ENCODE measurements at places on chromosomes 5 and 9.

DNA sequence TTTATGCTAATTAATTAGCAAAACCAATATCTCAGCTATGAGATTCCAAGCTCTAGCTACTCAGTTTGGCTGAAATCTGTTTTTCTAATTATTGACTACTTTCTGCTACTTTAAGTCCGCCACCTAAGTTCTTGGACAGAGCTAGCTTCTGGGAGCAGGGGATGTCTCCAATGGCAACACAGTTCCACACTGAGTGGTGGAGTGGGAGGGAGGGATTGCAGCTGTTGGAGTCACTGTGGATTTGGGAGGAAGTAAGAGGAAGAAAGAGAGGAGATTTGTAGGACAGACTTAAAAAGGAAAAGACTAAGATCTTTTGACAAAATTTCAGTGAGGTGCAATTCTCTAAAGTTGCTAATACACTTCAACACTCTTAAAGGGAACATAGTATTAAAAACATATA is 450.8 kb downstream of the NFIB start:
- peaks cover 1% of the 10 kb centered on the region for H3K4me1 ChIP-seq
- no peak for DNase-seq
- no peak overlapping the region for H3K27ac ChIP-seq
- H3K27me3 ChIP-seq: no peaks in the 10 kb centered on the region

DNA sequence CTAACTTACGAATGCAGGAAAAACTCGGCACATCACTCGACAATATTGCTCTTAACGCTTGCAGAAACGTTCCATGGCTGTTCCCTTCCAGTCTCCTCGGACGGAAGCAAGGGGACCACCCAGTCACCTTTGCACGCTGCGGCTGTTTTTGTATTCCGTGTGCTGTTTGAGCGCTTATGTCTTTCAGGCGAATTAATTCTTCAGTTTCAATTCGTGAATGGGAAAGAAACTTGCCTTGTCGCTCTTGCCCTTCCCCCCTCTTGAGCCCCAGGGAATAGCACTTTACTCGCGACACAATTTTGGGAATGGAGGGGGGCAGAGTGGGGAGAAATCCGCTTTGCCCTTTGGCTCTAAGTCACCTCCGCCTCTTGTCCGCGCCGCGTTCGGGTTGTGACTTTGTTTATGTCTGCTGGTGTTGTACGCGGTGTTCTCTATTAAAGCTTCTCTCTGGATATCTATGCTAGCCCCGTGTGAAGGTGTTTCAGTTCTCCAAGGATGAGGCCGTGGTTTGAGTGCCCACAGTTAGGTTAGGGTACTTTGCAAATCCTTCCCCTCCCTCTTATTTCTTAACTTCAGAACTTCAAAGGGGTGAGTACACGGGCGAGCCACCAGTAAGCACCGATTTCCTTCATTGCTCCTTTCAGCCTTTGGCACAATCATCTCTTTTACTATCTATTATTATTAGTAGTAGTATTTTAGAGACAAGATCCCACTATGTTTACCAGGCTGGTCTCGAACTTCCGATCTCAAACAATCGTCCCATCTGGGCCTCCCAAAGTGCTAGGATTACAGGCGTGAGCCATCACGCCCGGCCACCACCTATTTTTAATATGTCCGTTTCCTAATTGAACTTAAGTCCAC is 2.7 kb downstream of the FOXB2 start:
- no peak for DNase-seq
- no peaks in the 10 kb centered on the region for H3K4me1 ChIP-seq
- no peak overlapping the region for H3K4me3 ChIP-seq

GRCh38 chr5:144684899-144685298 is 514.2 kb downstream of the KCTD16 start:
- H3K4me3 ChIP-seq: no peak overlapping the region
- no peaks in the 10 kb centered on the region for H3K4me1 ChIP-seq
- no peak for DNase-seq
- no peak overlapping the region for H3K27ac ChIP-seq

- no peak overlapping the region for H3K27ac ChIP-seq
- H3K4me1 ChIP-seq: no peaks in the 10 kb centered on the region
- H3K4me3 ChIP-seq: no peak overlapping the region
Measured at GRCh38 chr5:56298336-56299090, 65.4 kb upstream of the ANKRD55 start.

DNA sequence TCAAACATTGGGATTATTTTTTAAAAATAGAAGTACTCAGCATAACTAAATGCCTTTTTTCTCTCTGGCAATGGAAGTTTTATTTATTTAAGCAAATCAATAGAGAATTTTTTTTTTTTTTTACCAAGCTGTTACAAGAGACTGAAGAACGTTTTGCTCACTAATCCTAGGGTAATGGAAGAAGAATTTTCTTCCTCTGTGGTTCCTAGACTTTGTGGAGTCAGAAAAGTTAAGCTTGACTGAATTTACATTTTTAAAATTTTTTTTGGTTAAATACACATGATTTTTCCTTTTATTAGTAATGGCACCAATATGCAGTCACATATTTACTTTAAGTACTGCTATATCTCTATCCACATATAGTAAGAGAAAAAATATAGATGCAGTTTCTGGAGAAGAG is 189.8 kb downstream of the PCSK1 start:
- H3K4me3 ChIP-seq: no peak overlapping the region
- no peaks in the 10 kb centered on the region for H3K36me3 ChIP-seq
- H3K4me1 ChIP-seq: no peaks in the 10 kb centered on the region
- no peaks in the 10 kb centered on the region for H3K27me3 ChIP-seq
- DNase-seq: no peak

- peaks cover 13% of the 10 kb centered on the region for H3K27me3 ChIP-seq
- H3K36me3 ChIP-seq: no peaks in the 10 kb centered on the region
- peaks cover 4% of the 10 kb centered on the region for H3K4me1 ChIP-seq
- no peak within 1 kb of the TSS for H3K4me3 ChIP-seq
Measured at GRCh38 chr9:14722391-14723035, at the start of gene CER1. Gene CER1 (minus strand): TSS chr9:14722733. CDS start chr9:14722672, 61 bp downstream.

DNA sequence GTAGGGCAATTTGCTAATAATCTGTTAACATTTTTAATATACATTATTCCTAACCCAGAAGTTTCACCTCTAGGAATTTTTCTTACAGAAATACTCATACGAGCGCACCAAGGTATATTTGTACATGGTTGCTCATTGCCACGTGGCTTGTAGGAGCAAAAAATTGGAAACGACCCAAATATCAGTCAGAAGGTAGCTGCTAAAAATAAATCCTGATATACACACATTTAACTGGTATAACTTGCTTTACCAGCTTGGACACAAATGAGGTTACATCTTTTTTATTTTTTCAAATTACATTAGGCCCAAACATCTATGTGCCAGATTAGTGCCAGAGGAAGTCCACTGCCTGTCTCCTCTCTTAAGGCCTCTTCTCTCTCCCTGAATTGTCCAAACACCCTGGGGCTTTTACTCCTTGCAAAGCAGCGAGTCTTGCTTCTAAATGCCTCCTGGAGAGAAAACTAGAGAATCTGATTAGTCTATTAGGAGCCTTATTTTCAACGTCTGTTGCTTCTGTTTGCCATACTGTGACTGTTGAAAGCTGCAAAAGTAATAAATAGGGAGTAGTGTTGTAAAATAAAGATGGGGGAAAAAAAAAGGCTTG is 92.0 kb upstream of the SSBP2 start:
- H3K27me3 ChIP-seq: no peaks in the 10 kb centered on the region
- no peak overlapping the region for H3K4me3 ChIP-seq
- H3K27ac ChIP-seq: no peak overlapping the region
- H3K4me1 ChIP-seq: no peaks in the 10 kb centered on the region
- no peak for DNase-seq

GRCh38 chr9:112785986-112786385 is 35.4 kb downstream of the SNX30 start:
- no peaks in the 10 kb centered on the region for H3K36me3 ChIP-seq
- no peak overlapping the region for H3K27ac ChIP-seq
- H3K4me3 ChIP-seq: no peak overlapping the region
- no peak for DNase-seq

- H3K27ac ChIP-seq: no peak overlapping the region
- no peak for DNase-seq
Measured at GRCh38 chr9:96348261-96348660, 35.2 kb downstream of the SLC35D2 start.

- H3K4me1 ChIP-seq: peaks cover 2% of the 10 kb centered on the region
- no peak overlapping the region for H3K4me3 ChIP-seq
- no peaks in the 10 kb centered on the region for H3K27me3 ChIP-seq
- no peak overlapping the region for H3K27ac ChIP-seq
- no peak for DNase-seq
Measured at GRCh38 chr9:14467675-14468374, 153.9 kb upstream of the NFIB start.

DNA sequence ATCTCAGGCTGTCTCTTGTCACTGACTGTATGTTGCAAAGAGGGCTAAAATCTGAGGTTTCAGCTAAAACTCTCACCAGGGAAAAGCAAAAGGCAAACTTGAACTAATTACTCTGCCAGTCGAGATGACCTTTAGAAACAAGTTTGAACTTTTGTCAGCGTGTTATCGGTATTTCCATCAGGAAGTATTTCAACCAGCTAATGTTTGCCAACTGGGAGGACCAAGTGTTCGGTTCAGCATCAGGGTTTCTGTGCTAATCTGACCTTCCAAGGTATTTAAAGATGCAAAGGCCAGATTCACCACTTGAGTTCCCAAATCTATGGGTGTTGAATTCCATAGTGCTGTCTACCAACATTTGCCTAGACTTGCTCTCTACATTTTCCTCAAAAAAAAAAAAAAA is 230.5 kb downstream of the SLIT3 start:
- no peak for DNase-seq
- no peaks in the 10 kb centered on the region for H3K27me3 ChIP-seq
- H3K4me3 ChIP-seq: no peak overlapping the region

DNA sequence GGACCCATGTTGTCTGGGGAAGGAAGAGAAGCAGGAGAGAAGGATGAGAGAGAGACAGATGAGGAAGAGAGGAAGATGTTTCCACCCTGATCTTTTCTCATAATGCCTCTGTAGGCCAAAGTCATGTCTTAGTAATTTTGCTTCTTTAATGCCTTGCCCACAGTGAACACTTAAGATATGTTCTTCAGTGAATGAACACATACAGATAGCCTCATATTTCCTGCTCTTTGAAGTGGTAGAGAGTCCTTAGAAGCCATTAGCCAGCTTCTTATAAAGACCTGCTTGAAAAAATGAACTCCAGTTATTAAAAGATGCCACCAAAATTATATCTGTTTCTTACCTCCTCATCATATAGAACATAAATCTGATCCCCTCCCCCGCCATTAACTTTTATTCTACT is 244.4 kb downstream of the CD180 start:
- H3K27ac ChIP-seq: no peak overlapping the region
- no peaks in the 10 kb centered on the region for H3K27me3 ChIP-seq
- H3K36me3 ChIP-seq: no peaks in the 10 kb centered on the region
- H3K4me1 ChIP-seq: no peaks in the 10 kb centered on the region

DNA sequence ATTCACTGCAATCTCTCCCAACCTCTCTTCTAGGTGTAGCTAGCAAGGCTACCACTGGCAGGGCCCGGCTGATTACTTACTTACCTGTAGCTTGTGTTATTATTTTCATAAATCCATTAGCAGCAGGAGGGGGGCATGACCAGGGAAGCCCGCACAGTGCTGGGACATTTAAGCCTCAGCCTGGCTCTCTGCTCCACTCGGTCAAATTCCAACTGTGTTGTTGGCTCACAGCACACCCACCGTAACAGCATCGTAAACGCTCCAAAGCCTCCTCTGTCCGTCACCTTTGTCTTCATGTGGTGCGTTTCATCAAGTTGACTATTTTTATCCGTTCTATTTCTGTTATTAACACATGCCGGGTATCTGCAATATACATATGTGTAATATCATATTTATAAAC is 264.7 kb downstream of the NSG2 start:
- no peak for DNase-seq
- no peaks in the 10 kb centered on the region for H3K27me3 ChIP-seq
- H3K27ac ChIP-seq: no peak overlapping the region
- no peaks in the 10 kb centered on the region for H3K4me1 ChIP-seq

- no peak for DNase-seq
- no peaks in the 10 kb centered on the region for H3K4me1 ChIP-seq
- no peak overlapping the region for H3K27ac ChIP-seq
- no peak overlapping the region for H3K4me3 ChIP-seq
Measured at GRCh38 chr5:78726571-78726970, 78.0 kb upstream of the LHFPL2 start.

- H3K4me3 ChIP-seq: no peak overlapping the region
- H3K4me1 ChIP-seq: no peaks in the 10 kb centered on the region
- H3K27ac ChIP-seq: no peak overlapping the region
- H3K36me3 ChIP-seq: no peaks in the 10 kb centered on the region
- no peak for DNase-seq
Measured at GRCh38 chr5:17180864-17181723, 36.3 kb upstream of the BASP1 start.

GRCh38 chr9:99335280-99335679 is 113.2 kb downstream of the SEC61B start:
- H3K4me1 ChIP-seq: no peaks in the 10 kb centered on the region
- no peaks in the 10 kb centered on the region for H3K27me3 ChIP-seq
- DNase-seq: no peak
- H3K4me3 ChIP-seq: no peak overlapping the region

GRCh38 chr5:180375955-180376354 is 22.8 kb upstream of the GFPT2 start:
- H3K27me3 ChIP-seq: no peaks in the 10 kb centered on the region
- H3K27ac ChIP-seq: no peak overlapping the region
- H3K4me3 ChIP-seq: no peak overlapping the region
- DNase-seq: no peak
- H3K4me1 ChIP-seq: 0 out of 2 replicates have a peak, but pooled peaks cover 1% of the 10 kb centered on the region
- H3K36me3 ChIP-seq: no peaks in the 10 kb centered on the region

GRCh38 chr5:157086751-157087359 is 22.0 kb downstream of the HAVCR2 start:
- no peak for DNase-seq
- no peaks in the 10 kb centered on the region for H3K27me3 ChIP-seq
- no peaks in the 10 kb centered on the region for H3K4me1 ChIP-seq
- H3K27ac ChIP-seq: no peak overlapping the region

GRCh38 chr9:115099901-115100300 is 18.1 kb downstream of the TNC start:
- no peak overlapping the region for H3K4me3 ChIP-seq
- no peak for DNase-seq
- no peaks in the 10 kb centered on the region for H3K36me3 ChIP-seq
- H3K27ac ChIP-seq: no peak overlapping the region
- no peaks in the 10 kb centered on the region for H3K4me1 ChIP-seq

- no peaks in the 10 kb centered on the region for H3K36me3 ChIP-seq
- 0 out of 2 replicates have a peak, but pooled peaks cover 2% of the 10 kb centered on the region for H3K27me3 ChIP-seq
- H3K4me1 ChIP-seq: no peaks in the 10 kb centered on the region
- H3K27ac ChIP-seq: no peak overlapping the region
- no peak overlapping the region for H3K4me3 ChIP-seq
- DNase-seq: no peak
Measured at GRCh38 chr5:2867373-2867933, 116.0 kb upstream of the IRX2 start.

GRCh38 chr5:4758550-4758949 is 381.6 kb upstream of the ADAMTS16 start:
- no peaks in the 10 kb centered on the region for H3K27me3 ChIP-seq
- no peak for DNase-seq
- no peaks in the 10 kb centered on the region for H3K36me3 ChIP-seq
- no peaks in the 10 kb centered on the region for H3K4me1 ChIP-seq
- no peak overlapping the region for H3K27ac ChIP-seq
- H3K4me3 ChIP-seq: no peak overlapping the region

- no peaks in the 10 kb centered on the region for H3K27me3 ChIP-seq
- no peak overlapping the region for H3K4me3 ChIP-seq
- H3K36me3 ChIP-seq: no peaks in the 10 kb centered on the region
- no peak for DNase-seq
Measured at GRCh38 chr5:38581597-38581996, 25.2 kb upstream of the LIFR start.

GRCh38 chr5:91016954-91017700 is 366.0 kb downstream of the ARRDC3 start:
- H3K36me3 ChIP-seq: no peaks in the 10 kb centered on the region
- H3K4me3 ChIP-seq: no peak overlapping the region
- no peaks in the 10 kb centered on the region for H3K27me3 ChIP-seq
- H3K27ac ChIP-seq: no peak overlapping the region
- H3K4me1 ChIP-seq: no peaks in the 10 kb centered on the region
